ENCODE measurements at places on chromosomes 3 and 15.

DNA sequence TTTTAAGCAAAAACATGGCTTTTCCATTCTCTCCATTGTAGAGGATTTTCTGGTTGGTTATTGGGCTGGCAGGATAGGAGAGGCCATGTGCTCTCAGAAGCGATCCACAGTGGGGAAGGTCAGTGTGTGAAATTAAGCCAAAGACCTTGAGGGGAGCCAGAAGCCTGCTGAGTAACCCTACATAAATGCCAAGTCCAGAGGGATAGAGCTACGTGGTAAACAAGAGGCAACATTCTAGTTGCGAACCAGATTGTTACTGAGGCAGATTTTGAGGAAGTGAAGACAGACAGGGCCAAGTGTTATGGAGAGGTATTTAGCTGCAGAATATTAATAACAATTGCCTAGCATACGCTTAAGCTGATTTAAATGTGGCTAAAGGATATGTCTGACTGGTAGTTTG is 592.8 kb upstream of the GBE1 start:
- no peak for DNase-seq

- no peak for DNase-seq
Measured at GRCh38 chr15:80773792-80774352, 5.3 kb upstream of the CEMIP start.

- DNase-seq, result no peak
Measured at GRCh38 chr3:72320955-72321303, 527.3 kb downstream of the SHQ1 start.

GRCh38 chr3:10945683-10946287 is 46.8 kb upstream of the SLC6A1 start:
- no peak for DNase-seq

GRCh38 chr15:101167411-101167752 is 84.5 kb downstream of the CHSY1 start:
- no peak for DNase-seq

DNA sequence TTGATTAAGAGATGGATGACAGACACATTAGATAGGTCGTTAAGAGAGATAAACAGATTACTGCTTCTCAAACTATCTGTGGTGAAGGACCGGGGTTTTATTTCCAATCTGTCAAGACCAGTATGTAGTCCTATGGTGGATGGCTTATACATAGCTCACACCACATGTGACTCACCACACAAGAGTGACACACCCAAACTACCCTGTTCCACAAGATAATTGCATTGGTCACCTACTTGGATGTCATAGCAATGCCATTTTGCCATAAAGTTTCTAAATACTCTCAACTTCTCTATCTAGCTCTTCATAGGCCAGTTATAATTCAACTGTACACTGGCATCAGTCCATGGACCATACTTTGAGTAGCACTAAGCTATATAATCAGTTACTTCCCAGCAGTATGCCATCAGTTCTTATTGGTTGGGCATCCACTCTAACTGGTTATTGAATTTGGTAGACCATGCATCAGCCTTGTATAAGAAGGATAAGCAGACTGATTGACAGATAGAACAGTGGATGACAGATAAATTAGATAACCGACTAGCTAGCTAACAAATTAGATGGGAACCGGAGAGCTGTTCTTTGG is 11.6 kb downstream of the WWTR1 start:
- DNase-seq, result no peak

DNA sequence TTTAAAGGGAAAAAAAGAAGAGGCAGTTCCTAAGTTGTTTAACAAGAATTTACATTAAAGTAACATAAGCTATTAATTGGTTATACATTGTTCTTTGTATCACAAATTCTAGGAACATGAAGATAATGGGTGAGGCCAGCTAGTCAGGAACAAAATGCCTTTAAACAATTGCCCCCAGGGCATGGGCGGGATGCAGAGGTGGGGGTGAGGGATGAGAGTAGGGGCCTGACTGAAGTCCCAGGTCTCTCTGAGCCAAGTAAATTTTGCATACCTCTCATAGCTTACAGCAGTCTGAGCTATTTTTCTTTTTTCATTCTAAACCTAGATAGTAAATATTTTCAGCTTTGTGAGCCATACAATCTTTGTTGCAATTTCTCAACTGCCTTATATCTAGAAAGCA is 77.8 kb upstream of the RNU6-1 start:
- DNase-seq, result no peak

DNA sequence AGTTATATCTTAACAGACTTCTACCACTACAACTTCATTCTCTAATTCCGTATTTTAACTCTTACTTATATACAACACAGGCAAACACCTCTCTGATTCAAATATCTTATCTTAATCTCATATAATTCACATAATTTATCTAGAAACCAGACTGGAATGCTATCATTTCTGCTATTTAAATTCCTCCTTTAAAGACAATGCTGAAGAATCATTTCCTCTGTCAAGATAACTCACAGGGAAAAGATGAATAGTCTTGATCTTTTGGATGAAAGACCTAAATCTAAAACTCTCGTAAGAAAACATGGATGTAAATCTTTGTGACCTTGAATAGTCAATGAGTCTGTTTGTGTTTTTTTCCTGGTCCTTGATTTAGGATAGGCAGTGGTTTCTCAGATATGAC is 135.3 kb upstream of the PLXND1 start:
- DNase-seq, result no peak

DNA sequence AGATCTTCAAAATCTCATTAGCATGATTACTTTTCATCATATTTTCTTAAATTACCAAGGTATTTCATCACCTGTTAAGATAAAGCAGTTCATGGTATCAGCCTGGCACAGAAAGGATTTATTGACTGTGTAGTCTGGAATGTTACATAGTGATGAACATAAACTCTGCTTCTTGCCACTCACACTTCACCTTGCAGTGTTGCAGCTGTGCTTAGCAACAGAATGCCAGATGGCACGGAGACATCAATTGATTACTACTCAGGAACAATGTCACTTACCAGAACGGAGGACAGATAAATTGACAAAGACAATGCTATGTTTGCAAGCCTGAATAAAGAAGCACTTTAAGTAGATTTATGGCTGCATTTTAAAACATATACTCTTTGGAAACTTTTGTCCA is 15.0 kb upstream of the BCHE start:
- DNase-seq, result no peak

DNA sequence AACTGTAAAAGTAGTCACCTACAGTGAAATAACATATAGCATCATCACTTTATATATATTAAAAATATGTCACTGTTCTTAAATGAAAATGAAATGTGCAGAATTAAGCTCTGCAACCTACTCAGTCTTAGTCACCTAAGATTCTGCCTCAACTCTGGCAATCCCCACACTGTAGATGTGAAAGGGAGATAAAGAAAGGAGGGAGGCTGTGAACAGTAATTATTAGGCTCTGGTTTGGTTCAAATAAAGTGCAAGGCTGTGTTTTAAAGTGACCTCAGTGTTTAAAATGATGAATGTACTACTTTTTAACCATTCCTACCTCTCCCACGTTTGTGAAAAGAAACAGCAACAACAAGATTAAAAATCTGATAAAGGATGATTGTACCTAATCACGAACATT is 72.2 kb downstream of the ATP8B4 start:
- DNase-seq, result no peak

DNA sequence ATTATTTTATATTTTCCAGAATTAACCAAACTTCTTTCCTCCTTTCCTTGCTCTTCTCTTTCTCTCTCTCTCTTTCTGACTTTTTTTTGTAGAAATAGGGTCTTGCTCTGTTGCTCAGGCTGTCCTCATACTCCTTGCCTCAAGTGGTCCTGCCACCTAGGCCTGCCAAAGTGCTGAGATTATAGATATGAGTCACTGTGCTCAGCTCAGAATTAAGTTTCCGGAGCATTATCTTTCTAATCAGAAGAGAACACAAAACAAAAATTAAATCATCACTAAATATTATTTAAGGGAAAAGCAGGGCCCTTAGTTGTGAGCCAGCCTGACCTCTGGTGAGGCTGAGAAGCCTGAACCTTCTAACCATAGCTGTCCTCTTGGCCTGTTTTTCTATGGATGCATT is 168.2 kb downstream of the SOX2 start:
- DNase-seq, result no peak

DNA sequence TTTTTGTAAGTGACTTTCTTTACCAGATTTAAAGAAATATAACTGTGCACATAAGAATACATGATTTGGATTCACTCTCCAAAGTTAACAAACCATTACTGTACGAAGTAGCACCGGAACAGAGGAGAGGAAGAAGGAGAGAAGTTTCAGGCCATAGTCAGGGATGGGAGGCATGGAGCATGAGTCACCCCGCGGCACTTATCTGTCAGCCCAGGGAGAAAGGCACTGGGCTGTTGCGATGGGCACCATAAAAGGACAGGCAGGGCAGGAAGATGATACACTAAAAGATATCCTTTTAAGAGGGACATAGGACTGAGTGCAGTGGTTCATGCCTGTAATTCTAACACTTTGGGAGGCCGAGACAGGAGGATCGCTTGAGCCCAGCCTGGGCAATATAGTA is 37.0 kb downstream of the TTC23 start:
- no peak for DNase-seq

GRCh38 chr15:50247819-50248655 is 17.5 kb downstream of the HDC start:
- no peak for DNase-seq

- no peak for DNase-seq
Measured at GRCh38 chr3:192986379-192986778, 68.7 kb upstream of the MB21D2 start.

DNA sequence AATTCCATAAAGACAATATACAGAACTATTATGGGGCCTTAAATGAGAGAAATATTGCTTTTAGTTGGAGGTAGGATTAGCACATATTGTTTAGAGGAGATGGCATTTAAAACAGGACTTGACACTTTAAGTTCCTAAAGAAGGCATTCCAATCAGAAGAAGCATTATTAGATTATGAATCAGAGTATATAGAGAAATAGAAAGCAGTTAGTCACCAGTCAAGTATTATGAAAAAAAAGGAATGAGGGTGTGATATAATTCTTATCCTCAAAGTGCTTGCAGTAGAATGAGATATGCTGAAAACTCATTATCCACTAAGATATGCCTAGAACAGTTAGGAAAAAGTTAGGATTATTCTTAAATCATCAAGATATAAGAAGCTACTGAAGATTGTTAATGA is 456.2 kb downstream of the ZNF385D start:
- no peak for DNase-seq

GRCh38 chr15:52652984-52653383 is 26.2 kb downstream of the ATOSA start:
- DNase-seq, result peak; percentile 17

- DNase-seq, result no peak
Measured at GRCh38 chr3:127206154-127206553, 13.2 kb downstream of the PRR23E start.

DNA sequence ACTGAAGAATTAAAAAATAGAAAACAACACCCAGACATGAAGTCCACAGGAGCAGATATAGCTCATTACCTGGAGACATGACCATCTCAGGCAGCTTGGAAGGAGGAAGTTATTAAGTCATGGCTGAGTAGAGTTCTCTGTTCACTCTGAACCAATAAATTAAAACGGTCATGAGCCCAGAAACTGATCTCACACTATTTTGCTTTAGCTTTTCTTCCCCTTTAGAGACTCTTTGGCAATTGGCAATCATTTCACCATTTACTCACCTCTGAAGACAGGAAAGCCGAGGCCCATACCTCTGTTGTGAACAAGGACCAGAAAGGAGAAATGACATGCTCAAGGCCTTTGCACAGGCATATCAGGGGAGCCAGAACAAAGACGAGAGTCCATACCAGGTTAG is 26.6 kb downstream of the CLDN18 start:
- no peak for DNase-seq

DNA sequence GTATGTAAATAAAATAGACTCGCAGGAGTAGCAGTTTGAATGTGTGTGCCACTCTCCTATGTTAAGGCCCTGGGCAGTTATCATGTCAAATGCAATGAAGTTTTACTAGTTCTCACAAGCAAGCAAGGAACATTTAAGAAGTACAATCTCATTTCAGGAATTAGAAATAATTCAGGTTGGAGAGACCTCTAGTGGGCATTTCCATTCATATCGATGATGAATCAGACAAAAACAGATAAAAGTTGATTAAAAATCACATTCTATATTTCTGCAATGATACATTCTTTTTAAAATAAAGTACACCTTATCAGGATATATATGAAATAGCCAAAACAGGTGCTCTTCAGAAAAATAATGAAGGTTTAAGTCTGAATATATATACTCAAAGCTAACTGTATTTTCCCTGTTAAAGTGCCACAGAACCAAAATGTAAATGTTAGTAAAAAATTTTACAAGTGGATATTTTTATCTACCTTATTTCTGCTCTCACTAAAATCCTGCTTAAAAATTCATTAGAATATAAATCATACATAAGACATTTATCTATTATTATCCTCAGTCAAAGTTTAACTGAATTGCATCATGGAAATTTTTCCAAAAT is 492.4 kb upstream of the FRG2C start:
- no peak for DNase-seq

- no peak for DNase-seq
Measured at GRCh38 chr3:46383211-46383950, 12.6 kb downstream of the CCR5 start.

DNA sequence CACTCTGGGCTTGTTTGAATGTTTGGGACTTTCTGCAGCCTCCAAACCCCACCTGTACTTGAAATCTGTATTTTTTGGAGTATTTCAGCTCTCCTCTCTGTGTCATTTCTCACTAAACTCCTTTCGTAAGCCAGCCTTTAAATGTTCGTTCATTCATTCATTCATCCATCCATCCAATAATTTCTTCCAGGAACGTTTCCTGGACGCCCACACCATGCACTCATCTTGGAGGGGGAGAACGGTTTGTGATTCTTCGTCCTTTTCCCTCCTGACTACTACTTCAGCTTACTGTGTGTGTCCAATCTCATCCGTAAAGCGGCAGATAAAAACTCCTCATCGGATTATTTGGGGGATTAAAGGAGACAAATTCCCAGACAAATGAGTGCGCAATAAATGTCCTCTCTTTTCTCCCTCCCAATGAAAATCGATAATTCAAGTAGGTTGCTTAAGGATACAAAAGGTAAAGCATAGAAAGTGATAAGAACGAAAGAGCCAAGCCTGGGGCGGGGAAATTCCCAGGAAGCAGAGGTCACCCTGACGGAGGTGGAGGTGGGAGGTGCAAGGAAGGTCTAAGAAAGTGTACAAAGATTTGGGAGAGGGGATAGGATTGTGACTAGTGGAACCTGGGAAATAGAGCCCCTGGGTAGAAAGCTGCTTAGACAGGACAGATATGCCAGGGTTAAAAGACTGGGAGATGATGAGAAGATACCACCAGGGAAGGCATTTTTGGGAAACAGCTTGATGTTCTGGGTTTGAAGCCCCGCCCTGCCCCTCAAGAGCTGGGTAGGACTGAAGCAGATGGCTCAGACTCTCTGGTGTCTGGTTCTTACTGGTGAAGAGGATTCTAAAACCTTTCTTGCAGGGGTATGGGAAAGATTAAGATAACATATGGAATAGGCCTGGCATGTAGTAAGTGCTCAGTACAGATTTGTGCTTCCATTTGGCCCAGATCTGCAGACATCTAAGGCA is 896 bp upstream of the KLHL25 start:
- DNase-seq, result no peak

DNA sequence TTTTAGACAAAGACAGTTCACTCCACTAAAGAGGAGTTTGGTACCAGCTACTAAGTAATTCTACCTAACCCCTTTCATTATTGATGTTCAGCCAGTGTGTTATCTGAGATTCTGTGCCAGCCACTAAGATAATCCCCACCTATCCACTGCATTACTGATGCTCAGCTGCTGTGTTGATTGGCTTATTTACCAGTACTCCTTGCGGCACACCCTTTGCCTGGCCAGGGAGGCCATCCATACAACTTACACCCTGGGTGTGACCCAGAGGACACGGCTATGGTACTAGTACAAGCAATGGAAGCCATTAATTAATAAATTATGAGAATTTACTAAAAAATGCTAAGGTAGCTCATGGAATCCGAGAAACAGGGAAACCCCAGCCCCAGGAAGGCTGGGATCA is 290.7 kb upstream of the CTNNB1 start:
- DNase-seq, result no peak
